ENCODE measurements at places on chromosomes 11 and 22. TPM values are rescaled to one million over a fixed set of nuclear protein-coding genes. Genes with fewer than 3 reads are reported as not detected.

The IFITM10 gene
- 0.14 TPM for total RNA-seq

The DDIAS gene
- 26.9 TPM for total RNA-seq

The UBQLN3 gene
- not detected for total RNA-seq

The POTEH gene
- total RNA-seq = not detected

The MS4A6A gene
- total RNA-seq = not detected

The CENPM gene
- 86.9 TPM for total RNA-seq

- peaks cover 29% of the 10 kb centered on the region for H3K4me1 ChIP-seq
- H3K27me3 ChIP-seq = no peaks in the 10 kb centered on the region
- no peak for DNase-seq
- no peak overlapping the region for H3K27ac ChIP-seq
- no peak overlapping the region for H3K4me3 ChIP-seq
Observed at GRCh38 chr11:46363455-46364005, 16.3 kb downstream of the DGKZ start.

DNA sequence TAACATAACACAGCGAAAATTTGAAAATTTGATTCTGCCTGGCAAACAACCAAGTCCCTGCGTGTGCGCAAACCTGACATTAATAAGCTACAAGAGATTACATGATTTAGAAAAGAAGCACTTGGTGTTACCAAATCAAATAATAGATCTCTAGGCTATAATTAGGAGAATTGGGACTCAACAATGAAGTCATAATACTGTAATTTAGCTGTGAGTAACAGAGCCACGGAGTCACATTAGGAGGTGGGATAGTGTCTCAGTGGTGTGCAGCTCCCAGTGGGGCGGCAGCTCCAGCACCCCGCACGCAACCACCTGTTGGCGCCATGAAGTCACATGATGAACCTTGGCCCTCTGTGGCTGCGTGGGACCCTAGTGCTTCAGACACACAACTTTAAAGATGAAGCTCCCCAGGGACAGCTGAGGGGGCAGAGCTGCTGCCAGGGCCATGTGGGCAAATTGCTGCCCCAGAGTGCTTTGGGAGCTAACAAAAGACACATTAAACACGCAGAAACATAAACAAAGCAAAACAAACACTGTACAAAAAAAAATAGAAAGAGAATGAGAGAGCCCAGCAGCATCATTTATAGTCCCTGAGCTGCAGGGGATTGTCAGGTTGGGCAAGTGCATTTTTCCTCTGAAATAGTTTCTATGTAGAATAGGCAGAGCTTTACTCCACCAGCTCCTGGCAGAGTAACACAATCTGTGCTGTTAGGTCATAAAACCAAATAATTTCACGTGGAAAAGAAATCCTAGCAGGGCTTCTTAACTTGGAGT lies 605.6 kb downstream of the SOX6 start:
- no peak for DNase-seq
- no peak overlapping the region for H3K27ac ChIP-seq
- H3K4me1 ChIP-seq = no peaks in the 10 kb centered on the region

GRCh38 chr22:20020533-20021195 lies at the start of gene TANGO2:
TANGO2 (plus strand) TSS chr22:20021110; CDS start chr22:20036799, 15,689 bp downstream.
- H3K27ac ChIP-seq = peak within 1 kb of the TSS; percentile 88
- H3K27me3 ChIP-seq = peaks cover 12% of the 10 kb centered on the region
- H3K4me1 ChIP-seq = peaks cover 29% of the 10 kb centered on the region
- H3K36me3 ChIP-seq = peaks cover 9% of the 10 kb centered on the region
- peak; percentile 99 for DNase-seq

DNA sequence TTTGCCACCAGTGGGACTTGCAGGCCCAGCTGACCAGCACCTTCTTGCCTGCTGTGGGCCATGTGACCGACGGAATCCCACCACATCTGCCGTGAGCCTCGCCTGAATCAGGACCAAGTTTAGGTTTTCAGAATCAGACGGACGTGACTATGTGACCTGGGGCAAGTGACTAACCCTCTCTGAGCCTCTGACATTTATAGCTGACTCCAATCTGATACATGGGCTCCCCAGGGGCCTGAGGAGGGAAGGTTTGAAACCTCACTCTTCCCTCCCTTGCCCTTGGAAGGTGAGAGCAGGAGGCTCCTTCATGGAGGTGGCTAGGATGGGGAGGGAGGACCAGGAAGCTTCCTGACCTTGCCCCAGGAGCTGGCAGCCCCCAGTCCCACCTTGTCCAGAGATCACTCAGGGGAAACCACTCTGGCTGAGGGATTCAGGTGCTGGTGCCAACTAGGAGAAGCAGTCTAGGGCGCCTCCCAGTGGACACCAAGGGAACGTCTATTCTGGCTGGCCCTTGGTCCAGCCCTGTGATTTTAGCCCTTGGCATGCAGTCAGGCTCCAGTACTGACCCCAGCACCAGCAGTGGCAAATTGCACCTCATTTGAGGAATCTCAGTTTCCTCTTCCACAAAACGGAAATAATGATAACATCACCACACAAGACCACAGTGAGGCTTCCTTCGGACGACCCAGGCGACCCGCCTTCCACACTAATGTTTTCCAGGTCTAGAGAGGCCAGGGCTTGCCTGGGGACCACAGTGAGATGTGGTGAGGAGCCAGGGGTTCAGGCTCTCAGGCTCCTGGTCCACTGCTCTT lies 47.2 kb upstream of the SYT7 start:
- peaks cover 3% of the 10 kb centered on the region for H3K4me1 ChIP-seq
- peaks cover 8% of the 10 kb centered on the region for H3K27me3 ChIP-seq

DNA sequence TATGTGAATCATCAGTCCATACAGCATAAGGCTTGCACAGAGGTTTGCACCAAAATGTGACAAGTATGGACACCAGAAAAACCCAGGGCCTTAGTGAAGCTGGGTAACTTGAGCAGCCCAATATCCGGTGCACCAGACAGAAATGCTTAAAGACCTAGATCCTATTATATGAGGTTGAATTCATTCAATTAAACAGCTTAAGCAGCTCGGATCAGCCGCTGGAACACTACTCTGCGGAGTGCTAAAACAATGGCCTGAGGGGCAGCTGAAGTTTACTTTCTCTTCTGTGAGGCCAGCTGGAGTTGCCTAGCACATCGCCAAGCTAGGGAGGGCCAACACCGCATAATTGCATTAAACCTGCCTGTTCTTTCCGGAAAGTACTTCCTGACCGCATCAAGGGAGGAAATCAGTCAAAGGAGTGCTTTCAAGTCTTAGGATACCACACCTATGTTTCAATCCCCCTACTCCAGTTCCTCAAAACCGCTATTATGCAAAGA lies 17.0 kb upstream of the FAM181B start:
- peak overlapping the region; percentile 62 for H3K4me3 ChIP-seq
- peaks cover 36% of the 10 kb centered on the region for H3K27me3 ChIP-seq
- no peak overlapping the region for H3K27ac ChIP-seq
- H3K36me3 ChIP-seq = no peaks in the 10 kb centered on the region

DNA sequence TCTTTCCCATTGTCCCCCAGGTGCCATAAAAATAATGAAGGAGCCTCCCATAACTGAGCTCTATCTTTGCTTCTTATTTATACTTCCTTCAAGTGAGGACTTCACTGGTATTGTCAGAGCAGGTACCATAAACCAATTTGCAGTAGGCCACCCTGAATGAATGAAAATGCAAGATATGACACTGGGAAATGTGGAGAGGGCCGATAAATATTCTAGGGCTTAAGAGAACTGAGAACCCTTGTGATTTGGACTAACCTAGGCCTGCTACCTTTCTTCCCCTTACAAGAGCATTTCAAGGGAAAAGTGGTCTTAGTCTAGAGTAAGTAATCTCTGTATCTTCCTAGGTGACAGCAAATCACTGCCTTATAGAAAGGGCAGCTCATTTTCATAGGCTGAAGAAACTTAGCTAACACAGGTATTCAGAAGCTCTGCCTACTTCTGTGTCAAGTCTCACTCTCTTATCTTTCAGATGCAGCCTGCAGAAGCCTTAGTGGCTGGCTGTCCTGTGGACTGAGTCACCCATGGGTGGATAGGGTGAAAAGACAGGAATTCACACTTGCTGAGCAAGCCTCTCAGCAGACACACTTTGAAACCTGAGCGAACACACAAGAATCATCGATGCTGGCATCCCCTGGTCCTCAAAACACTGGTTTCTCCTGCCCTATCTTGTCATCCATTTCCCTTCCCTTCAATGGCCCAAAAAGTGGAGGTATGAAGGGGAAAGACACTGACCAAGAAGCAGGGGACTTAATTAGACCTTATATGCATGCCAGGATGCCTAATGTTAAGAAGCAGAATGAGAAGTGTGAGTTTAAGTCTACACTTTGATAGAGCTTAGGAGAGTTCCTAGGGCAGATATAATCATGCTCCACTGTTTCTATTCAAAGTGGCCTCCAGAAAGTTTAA lies 15.2 kb downstream of the NRIP3 start:
- peaks cover 13% of the 10 kb centered on the region for H3K4me1 ChIP-seq
- H3K36me3 ChIP-seq = no peaks in the 10 kb centered on the region
- no peak overlapping the region for H3K4me3 ChIP-seq
- DNase-seq = no peak

DNA sequence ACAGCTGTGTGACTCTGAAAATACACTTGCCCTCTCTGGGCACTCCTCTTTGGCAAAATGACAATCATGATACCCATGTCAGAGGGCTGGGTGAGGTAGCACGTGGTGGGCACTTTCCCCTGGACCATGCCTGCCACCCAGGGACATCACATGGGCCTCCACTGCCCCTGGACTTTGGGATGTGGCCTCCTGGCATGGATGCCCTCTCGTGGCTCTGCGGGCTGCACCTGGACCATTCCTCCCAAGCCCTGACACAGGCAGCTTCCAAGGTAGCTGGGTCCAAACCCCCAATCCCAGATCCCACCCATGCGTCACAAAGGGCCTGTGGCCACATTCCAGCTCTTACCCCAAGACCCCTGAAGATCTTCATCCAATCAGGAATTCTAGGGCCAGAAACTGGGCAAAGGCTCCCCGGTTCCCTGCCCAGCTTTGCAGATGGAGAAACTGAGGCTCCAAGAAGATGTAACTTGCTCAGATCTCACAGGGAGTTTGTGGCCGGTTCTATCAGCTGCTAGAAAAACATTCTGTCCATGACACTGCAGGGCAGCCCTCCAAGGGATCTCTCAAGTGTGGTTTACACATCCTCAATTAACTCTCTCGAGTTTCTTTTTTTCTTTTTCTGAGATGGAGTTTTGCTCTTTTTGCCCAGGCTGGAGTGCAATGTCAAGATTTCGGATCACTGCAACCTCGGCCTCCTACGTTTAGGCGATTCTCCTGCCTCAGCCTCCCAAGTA lies 35.4 kb upstream of the CYB5R3 start:
- H3K4me1 ChIP-seq = peaks cover 3% of the 10 kb centered on the region
- H3K27ac ChIP-seq = no peak overlapping the region
- no peak for DNase-seq
- H3K36me3 ChIP-seq = no peaks in the 10 kb centered on the region
- H3K27me3 ChIP-seq = peaks cover 5% of the 10 kb centered on the region

DNA sequence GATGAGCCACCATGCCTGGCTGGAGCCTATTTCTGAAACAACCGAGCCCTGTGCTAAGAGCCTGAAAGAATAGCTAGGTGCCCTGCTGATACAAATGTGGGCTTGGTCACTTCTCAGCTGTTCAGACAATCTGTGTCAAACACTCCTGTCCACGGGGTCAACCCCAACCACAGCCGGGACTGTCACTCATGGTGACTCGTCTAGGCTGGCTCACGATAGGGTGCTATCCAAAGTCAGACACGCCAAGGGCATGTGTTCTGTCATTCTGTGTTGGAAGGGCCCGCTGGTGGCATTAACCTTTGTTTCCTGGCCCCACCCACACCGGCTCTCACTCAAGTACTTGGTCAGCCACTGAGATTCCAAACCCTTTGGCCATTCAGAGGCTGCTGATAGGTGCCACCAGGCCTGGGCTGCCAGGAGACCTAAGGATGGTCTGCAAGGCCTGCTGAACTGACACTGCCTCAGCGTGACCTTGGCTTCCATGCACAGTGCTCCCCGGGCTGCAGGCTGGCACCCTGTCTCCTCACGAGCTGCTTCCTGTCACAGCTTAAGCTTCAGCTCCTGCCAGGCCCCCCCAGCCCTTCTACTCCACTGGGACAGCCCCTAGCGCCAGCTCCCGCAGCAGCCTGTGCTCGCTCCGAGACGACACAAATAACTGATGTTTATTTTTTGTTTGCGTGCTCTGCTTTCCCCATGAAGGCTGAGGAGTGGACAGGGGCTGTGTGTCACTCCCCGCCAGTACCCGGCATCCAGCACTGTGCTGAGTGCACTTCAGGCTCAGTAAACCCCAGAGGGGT lies 14.2 kb upstream of the CDC42BPG start:
- H3K27ac ChIP-seq = peak overlapping the region; percentile 96
- H3K4me3 ChIP-seq = peak overlapping the region; percentile 79
- H3K27me3 ChIP-seq = no peaks in the 10 kb centered on the region

GRCh38 chr11:8567602-8568198 lies 26.3 kb downstream of the STK33 start:
- H3K27me3 ChIP-seq = peaks cover 20% of the 10 kb centered on the region
- H3K27ac ChIP-seq = no peak overlapping the region
- DNase-seq = no peak

- H3K27ac ChIP-seq = no peak overlapping the region
- no peak for DNase-seq
- peaks cover 28% of the 10 kb centered on the region for H3K36me3 ChIP-seq
Observed at GRCh38 chr22:17607891-17608521, 20.5 kb downstream of the ATP6V1E1 start.

- peak overlapping the region; percentile 37 for H3K27ac ChIP-seq
- peaks cover 39% of the 10 kb centered on the region for H3K4me1 ChIP-seq
- peaks cover 90% of the 10 kb centered on the region for H3K36me3 ChIP-seq
- no peak overlapping the region for H3K4me3 ChIP-seq
- no peak for DNase-seq
Observed at GRCh38 chr11:35215945-35216344, 77.0 kb downstream of the CD44 start.

GRCh38 chr11:99505831-99506230 lies 485.1 kb downstream of the CNTN5 start:
- DNase-seq = no peak
- H3K4me3 ChIP-seq = no peak overlapping the region
- H3K27me3 ChIP-seq = no peaks in the 10 kb centered on the region
- no peaks in the 10 kb centered on the region for H3K4me1 ChIP-seq

DNA sequence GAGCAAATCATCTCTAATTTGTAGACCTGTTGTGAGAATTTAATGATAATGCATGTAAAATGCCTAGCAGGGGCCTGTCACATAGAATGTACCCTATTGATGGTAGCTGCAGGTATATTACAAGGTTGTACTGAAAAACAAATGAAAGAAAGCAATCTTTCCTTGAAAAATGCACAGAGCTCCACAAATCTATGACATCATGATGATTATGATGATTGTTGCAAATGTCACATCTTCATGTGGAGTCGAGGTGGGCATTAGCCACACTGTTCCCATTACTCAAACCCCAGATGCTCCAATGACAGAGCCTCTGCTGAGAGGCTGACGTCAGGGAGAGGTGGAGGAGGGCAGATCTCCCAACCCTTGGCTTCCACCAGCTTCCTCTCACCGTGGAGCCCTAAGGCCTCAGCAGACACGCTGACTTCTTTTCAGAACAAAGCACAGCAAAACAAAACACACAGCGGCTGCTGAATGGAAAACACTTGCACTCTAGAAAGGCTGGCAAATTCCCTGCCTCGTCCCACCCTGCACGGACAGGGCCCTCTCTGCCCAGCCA lies 298.3 kb downstream of the KIRREL3 start:
- no peaks in the 10 kb centered on the region for H3K36me3 ChIP-seq
- H3K4me1 ChIP-seq = no peaks in the 10 kb centered on the region
- no peak overlapping the region for H3K4me3 ChIP-seq
- no peak overlapping the region for H3K27ac ChIP-seq
- no peak for DNase-seq
- H3K27me3 ChIP-seq = no peaks in the 10 kb centered on the region

All from activated CD4-positive, alpha-beta T cell treated with anti-CD3 and anti-CD28 coated beads, Interleukin-2, amount 10 ng/mL, durations not matched to agents 24 days and 14 days (primary cell).